ENCODE measurements at places on chromosomes 16 and 17.

GRCh38 chr17:13544765-13545164, 57.0 kb downstream of the HS3ST3A1 start:
- DNase-seq = no peak

- DNase-seq = no peak
Observed at GRCh38 chr16:58638148-58639036, 8.8 kb upstream of the CNOT1 start.

- DNase-seq = no peak
Observed at GRCh38 chr17:44037471-44037870, 22.7 kb upstream of the TMEM101 start.

DNA sequence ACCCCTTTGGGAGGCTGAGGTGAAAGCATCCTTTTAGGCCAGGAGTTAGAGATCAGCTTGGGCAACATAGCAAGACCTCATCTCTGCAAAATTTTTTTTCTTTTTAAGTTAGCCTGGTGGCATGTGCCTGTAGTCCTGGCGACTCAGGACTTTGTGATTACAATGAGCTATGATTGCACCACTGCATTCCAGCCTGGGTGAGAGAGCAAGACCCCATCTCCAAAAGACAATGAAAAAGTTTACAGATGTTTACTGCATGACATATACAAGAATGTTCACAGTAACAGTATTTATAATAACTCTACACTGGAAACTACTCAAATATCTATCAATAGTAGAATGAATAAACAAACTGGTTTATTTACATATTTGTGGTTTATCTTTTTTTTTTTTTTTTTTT, 33.1 kb upstream of the CCL22 start:
- no peak for DNase-seq

DNA sequence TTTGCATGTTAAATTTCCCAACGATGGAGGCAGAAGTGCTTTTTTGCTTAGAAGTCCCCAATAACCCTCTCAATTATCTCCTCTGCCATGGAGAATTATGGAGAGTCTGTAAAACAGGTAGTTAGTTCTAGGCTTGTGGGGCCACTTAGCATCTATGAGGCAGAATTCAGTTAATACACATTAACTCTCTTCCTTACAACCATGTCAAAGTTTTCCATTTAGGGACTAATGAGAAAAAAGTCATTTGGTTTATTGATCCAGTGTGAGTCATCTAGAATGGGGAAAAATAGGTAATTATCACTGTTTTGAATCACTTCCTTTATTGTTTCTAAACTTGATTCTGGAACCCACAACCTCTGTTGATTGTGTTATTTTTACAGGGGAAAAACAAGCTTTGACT, 229.1 kb upstream of the COX10 start:
- DNase-seq = no peak

DNA sequence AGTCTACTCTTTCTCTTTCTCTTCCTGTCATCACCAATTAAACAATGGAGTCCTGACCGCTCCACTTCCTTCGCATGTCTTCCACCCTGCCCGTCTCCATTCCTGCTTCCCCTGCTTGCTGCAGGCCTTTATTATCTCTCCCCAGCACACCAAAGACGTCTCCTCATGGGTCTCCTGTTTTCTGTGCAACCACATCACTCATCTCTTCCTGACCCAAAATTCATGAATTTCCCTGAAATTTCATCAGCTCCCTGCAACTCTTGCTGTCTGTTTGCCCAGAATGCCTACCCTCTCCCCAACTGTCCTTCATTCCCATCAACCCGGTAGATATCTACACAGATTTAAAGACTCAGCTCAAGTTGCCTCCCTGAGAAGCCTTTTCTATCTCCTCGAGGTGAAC, 76.7 kb upstream of the ALOX12 start:
- DNase-seq = no peak

DNA sequence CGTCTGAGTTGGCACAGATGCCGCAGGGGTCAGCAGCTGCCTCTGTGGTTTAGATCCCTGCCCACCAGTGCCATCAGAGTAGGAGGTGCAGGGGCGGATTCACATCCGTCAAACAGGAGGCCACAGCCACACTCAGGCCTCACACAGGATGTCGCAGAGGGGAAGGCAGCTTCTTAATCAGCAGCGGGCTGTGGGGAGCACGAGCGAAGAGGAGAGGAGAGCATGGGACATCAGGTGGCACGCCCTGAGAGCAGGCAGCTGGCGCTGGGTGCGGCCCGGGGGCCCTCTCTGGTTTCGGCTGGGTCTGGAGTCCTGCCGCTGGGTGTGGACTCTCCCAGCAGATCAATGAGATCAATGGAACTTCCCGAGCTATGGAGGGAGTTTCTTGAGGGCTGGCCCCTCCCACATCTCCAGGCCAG, 9.6 kb downstream of the LLGL2 start:
- DNase-seq = peak; percentile 38

DNA sequence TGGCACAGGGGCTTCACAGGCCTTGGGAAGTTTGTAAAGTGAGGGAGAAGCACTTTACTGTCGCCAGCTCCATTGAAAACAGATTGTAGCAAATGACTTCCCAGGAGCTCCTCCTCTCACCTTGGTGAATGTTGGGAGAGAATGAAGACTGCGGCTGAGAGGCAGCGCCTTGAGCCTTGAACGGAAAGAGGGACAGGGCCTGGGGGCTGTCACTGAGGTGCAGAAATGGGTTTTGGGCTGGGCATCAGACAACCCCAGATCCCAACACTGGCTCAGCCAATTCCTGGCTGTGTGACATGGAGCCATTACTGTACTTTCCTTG, 603 bp upstream of the MRTFB start:
- no peak for DNase-seq

- no peak for DNase-seq
Observed at GRCh38 chr17:17097763-17098345, 55.6 kb downstream of the MPRIP start.

- no peak for DNase-seq
Observed at GRCh38 chr16:65071433-65072311, 50.2 kb downstream of the CDH11 start.

DNA sequence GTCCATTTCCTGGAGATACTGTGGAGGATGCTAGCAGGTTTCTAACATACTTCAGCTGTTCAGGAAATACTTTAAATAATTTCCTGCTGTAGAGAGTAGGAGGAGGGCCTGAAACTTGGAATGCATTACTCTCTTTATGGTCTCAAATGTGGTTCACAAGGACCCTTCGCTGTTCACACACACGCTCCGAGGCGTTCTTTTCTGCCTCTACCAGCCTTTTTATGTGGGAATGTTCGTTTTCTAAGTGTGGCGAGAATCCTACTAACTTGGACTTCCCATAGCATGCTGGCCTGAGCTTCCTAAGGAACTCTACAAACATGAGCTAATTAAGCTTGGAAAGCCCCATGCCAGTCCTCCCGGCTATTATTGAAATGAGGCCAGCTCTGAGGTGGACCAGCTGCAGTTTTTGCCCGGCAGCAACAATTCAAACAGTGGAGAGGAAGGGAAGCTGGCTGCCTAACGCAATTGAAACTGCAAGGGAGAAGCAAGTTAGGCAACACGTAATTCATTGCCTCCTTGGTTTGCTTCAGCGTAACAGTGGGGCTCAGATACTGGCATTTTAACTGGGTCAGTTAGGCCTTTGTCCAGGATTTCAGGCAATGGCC, 18.9 kb downstream of the KPNA2 start:
- DNase-seq = no peak

DNA sequence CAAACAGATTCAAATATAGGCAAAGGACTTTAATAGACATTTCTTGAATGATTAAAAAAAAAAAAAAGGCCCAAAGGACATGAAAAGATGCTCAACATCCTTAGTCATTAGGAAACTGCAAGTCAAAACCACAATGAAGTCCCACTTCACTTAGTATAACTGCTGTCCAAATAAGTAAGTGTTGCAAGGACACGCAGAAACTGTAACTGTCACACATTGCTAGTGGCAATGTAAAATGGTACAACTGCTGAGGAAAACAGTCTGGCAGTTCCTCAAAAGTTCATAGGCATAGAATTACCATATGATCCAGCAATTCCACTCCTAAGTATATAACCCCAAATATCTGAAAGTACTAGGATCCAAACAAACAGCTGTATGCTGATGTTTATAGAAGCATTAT, 112.7 kb downstream of the BRIP1 start:
- no peak for DNase-seq

GRCh38 chr17:31439716-31440115, 48.2 kb downstream of the RAB11FIP4 start:
- DNase-seq = no peak

- no peak for DNase-seq
Observed at GRCh38 chr17:2865228-2865627, 69.0 kb downstream of the RAP1GAP2 start.

GRCh38 chr17:44751331-44751730, 7.5 kb upstream of the ADAM11 start:
- no peak for DNase-seq

DNA sequence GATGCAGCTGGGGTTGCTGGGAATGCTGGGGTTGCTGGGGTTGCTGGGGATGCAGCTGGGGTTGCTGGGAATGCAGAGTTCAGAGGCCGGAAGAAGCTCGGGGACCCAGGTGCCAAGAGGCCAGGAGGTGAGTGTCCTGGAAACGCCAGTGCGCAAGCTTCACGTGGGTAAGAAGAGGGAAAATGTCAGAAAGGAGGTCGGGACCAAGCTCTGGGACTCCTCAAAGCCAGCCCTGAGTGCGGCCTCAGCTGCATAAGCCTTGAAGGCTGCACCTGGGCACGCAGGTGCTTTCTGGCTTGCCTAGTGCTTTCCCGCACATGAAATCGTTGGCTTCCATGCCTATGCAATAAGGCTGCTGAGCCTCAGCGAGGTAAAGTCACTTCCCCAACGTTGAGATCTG, 48.3 kb downstream of the PITPNM3 start:
- no peak for DNase-seq

DNA sequence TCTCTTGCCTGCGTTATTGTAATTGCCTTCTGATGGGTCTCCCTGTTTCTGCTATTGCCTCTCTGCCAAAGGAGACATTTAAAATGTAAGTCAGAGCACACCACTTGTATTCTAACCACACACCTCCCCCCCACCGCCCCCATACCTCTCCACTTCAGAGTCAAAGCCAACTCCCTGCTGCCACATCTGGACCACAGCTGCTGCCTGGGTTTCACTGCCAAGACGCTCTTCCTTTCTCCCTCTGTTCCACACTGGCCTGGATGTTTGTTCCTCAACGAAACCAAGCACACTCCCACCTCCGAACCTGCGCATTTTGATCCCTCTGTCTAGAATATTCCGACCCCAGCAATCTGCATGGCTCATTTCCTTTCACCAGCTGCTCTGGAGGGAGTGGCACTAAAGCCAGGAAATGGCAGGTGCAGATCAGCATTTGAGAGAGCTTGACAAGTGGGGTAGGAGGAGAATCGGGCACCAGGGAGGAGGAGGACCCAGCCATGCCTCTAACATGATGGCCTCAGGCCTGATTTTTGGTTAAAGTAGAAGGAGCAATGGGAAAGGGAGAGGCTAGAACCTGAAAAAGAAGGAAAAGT, 92.4 kb upstream of the HS3ST2 start:
- no peak for DNase-seq

GRCh38 chr17:9360677-9361081, 214.9 kb downstream of the STX8 start:
- DNase-seq = no peak

GRCh38 chr17:17360087-17360730, 57.0 kb downstream of the NT5M start:
- no peak for DNase-seq

DNA sequence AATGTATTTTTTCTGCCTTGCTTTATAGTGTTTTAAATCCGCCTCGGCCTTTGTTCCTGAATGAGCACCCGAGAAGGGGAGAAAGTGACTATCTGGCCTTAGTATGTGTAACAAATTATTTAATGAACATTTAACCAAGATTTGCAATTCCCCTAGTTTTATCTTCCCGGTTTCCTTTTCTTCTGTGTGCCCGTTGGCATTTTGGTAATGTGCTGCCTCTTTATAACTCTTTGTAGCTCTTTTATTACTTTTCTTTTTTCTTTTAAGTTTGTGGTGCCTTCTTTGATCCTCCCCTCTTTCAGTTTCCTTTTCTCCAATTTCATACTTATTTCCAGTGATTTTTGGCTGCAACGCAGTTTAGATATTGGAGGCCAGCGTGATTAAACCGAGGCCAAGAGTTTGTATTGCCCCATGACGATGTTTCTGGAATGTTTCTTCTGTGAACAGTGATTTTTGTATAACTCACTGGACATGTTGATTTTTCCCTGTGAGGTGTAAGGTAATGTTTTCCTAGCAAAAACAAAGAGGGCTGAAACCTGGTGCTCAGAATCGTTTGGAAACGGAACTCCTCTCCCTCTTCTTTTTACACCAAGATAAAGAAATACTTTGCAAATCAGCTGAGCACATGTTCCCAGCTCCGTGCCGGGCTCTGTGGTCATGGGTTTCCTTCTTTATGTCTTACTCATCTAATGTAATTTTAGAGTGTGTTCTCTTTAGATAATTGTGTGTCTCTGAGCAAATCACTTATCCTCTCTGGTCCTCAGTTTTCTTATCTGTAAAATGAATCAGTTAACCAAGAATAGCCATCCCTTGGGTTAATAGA, 344.3 kb downstream of the WWOX start:
- DNase-seq = no peak

DNA sequence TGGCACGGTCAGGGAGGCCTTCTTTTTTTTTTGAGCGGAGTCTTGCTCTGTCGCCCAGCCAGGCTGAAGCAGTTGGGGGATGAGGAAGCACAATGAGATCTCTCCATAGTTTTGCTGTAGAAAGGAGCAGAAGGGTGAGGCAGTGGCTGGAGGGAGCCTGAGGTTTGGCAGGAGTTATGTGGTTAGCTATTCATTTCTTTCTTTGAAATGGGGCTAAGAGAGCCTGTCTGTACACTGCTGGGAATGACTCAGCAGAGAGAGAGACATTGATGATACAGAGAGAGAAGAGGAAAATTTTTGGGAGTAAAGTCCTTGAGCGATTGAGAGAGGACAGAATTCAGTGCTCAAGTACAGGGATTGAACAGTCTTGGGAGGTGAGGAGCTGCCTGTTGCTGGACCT, 22.1 kb downstream of the NOS2 start:
- no peak for DNase-seq

- DNase-seq = no peak
Observed at GRCh38 chr16:67560827-67561342, 1.4 kb upstream of the CTCF start.

GRCh38 chr17:63446753-63447470, 806 bp upstream of the CYB561 start:
- no peak for DNase-seq
